Heart right ventricle (tissue), 16 donors: ENCODE measurements at places on chromosomes 7 and 10.

DNA sequence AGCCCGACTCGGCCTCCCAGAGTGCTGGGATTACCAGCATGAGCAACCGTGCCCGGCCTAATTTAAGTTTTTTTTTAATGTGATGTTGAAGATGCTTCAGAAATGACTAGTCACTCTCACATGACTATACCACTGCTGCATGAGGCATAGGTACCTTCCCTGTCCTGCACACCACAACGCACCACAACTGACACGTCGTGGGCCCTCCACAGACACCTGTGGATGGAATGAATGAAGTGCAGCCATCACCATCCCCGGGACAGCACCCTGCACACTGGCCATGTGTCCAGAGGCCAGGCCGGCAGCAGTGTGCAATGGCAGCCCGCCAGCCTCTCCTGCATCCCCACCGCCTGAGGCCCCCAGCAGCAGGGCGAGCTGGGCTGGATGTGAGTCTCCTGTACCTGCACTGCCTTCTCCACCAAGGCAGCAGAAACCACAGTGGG is 55.1 kb downstream of the VOPP1 start:
- no peak for DNase-seq

- DNase-seq = peak; percentile 89
These were observed 1.0 kb downstream of the HSPB1 start for GRCh38 chr7:76303202-76304147.

DNA sequence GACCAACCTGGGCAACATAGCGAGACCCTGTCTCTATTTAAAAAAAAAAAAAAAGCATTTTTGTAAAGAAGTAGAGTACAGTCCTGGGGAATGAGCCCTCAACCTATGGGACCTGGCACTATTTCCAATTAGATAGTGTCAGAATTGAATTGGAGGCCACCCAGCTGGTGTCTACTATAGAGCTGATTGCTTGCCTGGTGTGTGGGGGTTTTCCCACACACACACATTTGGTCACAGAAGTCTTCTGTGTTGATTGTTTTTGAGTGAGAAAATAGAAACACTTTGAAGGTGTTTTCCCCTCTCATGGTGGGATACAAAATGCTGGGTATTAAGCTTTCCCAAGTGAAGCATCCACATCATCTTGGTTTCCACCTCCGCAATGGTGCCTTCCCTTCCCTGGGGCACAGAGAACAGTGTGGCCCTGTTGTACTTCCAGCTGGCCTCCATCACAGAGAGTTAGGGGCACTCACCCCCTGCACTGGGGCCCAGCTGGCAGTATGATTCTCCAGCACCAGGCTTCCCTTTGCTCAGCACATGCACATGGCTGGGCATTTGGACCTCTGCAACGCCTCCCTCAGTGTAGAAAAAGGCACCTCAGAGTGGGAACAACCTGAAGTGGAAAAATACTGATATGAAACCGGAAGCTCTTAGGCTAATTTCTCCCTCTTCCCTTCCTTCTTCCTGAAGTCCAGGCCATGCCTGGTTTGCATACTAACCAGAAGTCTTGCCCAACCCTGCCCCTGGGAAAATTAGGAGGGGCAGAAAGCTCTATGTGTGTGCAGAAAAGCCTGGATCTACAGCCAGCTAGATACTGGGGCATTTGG is 10.7 kb upstream of the NFKB2 start:
- DNase-seq = no peak

DNA sequence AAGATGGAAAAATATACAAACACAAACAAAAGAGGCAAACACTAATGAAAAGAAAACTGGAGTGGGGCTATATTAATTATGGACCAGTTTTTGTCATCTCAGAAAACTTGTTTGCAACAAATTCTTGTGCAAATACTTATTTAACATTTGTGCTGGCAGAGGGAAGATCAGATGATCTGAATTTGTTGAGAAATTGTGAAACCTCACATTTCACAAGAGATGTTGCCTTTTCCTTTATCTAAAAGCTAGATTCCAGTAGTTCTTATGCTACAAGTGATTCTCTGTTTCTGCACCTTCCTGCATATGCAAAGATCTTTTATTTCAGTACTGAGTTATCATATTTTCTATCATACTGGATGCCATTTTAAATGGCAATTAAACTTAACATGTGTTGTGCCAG is 320.7 kb downstream of the SUGCT start:
- DNase-seq = no peak

GRCh38 chr10:53003094-53003493 is 230.5 kb upstream of the MBL2 start:
- DNase-seq = no peak

DNA sequence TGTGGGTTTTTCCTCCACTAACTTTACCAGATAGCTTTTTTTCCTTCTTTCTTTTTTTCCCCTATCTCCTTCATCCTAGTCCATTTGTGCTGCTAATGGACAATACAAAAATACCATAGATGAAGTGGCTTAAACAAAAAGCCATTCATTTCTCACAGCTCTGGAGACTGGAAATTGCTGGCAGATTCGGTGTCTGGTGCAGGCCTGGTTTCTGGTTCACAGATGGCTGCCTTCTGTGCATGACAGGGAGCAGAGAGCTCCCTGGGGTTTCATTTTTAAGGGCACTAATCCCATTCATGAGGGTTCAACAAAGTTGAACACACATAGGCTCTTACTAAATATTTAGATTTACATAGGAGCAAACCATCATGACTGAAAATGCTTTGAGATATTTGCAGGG is 467.4 kb downstream of the TYW1 start:
- DNase-seq = no peak

DNA sequence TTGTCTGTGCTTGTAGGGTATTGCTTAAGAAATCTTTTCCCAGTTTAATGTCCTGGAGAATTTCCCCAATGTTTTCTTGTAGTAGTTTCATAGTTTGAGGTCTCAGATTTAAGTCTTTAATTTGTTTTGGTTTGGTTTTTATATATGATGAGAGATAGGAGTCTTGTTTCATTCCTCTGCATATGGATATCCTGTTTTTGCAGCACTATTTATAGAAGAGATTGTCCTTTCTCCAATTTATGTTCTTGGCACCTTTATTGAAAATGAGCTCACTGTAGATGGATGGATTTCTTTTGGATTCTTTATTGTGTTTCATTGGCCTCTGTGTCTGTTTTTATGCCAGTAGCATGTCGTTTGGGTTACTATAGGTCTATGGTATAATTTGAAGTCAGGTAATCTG is 20.2 kb downstream of the ADIRF start:
- DNase-seq = no peak

DNA sequence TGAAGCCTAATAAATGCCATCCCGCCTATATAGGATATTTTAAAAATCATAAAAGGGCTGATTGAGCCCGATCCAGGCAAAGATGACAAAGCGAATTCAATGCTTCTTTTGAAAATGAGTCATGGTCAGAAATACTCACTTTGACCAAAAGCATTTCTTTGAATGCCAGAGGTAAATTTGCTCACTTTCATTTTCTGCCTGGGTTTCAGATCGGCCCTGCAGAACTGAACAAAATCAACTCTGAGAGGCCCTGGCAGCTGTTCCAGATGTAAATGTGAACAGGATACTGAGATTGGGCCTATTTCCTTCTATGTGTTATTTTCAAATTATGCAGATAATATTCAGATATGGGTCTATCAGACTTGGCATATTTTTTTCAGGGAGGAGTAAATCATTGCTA is 114.8 kb upstream of the ARID5B start:
- DNase-seq = no peak

DNA sequence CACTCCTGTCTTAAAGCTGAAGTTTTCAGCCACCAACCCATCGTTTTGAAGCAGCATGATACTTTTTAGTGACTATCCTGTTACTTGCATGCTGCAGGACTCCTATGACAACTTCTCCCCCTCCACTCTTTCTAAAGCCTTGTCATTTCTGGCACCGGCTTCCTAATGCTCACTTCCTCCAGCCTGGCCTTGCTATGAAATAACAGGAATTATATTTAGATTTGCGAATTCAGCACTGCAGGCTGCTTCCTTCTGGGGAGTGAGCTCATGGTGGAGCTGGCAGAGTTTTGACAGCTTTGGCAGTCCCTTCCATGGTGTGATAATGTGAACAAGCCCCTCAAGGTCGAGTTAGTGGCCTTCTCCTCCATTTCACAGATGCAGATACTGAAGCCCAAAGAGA is 13.4 kb downstream of the BLNK start:
- DNase-seq = peak; percentile 48

DNA sequence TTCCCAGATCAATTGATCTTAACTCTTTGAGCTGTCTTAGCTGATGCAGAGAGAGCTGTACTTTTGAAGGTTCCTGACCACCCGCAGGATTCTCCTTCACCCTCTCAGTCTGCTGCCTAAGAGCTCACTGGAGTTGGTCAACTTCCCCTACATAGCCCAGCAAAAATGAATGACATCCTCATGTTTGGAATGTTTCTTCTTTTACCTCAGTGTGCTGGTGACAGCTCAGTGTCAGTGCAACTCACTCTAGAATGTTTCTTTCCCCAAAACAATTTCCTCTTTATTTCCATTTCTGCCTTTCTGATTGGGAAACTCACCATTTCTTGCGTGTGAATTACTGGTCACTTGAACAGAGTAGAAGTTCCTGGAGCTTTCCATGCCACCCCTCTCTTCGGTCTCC is 48.7 kb downstream of the LSMEM1 start:
- no peak for DNase-seq

DNA sequence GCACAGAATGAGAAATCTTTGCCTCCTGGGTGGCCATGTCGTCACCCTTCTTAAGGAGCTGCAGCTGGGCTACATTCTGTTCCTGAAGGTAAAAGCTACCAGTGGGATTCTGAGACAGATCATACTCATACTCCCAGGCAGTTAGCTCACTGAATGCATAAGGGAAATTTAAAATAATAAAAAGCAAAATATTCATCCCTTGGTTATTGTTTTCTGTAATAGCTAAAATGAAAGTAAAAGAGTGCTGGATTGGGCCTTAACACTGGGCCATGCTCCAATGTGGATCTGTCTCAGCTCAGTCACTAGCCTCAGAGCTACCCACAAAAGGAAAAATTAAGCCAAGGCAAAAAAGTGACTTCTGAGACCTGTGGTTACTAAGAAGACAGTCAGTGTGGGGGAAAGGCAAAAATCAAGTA is 8.9 kb upstream of the DYNC2I1 start:
- DNase-seq = no peak

DNA sequence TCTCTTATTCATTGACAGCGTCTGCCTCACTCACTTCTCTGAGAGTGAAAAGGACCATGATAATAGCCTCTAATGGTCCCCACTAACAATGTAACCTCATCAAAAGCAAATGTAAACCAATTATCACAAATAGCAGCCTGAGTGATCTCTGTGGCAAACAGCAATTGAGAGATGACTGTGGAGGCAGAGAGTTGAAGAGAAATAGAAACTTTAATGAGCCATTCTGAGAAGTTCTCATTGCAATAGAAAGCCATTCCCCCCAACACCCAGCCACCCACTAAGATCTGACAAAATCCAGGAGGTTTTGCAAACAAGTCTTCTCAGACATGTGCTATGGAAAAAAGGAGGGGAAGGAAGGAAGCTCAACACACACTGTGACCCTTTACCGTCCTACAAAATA is 44.2 kb upstream of the RNF148 start:
- DNase-seq = no peak

- DNase-seq = peak; percentile 68
These were observed 10.4 kb downstream of the ATG9B start for GRCh38 chr7:151013733-151014497.

DNA sequence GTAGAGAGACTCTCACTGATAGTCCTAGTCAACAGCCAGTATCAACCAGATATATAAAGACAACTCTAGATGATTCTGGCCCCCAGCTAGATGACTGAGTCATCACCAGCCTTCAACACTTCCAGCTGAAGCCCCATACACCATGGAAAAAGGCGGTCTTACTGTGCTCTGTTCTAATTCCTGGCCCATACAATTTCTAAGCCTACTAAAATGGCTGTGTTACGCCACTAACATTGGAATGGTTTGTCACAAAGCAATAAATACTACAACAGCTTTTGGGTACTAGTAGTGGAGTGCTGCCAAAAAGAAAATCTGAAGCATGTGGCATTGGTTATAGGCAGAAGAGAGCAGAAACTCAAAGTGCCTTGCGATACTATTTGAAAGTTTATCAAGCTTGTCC is 13.0 kb upstream of the TES start:
- DNase-seq = no peak

DNA sequence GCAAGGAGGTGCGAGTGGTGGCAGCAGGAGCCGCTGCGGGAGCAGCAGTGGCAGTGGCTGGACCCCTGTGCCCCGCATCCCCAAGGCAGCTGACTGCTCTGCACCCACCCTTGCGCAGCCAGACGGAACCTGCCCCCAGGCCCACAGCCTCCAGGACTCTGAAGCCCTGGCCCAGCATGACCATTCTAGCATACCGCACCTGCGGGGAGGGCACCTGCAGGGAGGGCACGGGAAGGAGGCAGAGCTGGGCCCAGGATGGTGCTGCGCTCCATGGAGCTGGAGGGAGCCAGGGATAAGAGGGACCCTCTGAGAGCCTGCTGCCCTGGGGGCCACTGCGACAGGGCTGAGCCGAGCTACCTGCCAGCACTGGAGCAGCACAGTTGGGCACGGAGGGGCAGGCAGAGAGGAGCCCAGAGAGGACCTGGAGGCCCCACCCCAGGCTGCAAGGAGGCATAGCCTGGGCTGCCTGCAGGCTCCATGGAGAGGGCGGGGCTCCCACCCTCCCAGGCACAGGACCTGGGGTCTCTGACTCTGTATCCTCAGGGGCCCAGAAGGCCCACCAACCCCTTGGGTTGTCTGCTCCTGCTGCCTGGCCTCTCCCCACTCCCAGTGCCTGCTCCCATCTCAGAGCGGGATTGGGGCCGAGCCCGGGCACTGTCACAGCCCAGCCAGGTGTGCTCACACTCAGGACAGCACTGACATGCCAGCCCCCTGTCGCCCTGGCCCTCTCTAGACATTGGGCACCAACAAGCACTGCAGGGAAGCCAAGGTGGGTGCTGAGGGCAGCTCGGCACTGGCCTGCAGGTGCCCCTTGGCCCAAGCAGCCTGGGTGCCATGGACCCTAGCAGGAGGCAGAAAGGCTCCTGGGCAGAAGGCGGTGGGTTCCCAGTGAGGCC is 87.6 kb downstream of the HTR7 start:
- DNase-seq = no peak

DNA sequence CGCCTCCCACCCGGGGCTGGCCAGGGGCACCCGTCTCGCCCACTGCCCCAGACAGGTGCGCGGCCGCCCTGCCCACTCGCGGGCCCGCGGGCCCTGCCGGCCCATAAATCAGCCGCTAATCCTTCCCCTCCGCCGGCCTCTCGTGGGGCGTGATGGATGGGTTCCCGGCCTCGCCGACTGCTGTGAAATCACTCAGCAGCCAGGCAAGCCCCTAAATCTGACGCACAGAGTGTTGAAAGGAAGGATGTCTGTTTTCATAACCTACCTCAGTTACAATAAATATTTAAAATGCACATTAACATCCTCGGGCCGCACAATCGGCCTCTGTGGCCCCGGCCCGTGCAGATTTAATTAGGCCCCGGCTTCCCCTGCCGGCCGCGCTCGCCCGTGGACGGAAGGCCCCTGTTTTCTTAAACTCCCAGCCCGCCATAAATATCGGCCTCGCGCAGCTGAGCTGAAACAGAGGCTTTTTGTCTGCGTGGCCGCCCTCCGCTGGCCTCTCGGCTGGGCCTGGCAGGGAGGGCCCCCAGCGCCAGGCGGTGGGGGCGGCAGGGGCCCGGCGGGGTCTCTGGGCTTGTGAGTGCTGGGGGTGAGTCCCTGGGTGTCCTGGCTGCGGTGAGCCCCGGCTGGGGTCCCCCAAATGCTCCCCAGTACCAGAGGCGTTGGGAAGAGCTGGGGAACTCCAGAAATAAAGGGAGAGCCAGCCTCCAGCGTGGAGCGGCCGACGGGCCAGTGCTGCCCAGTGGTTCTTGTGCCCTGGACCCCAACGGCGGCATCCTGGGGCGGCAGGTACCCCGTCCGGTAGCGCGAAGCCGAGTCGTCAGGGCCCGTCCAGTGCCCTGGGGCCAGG is 90.7 kb downstream of the UNCX start:
- no peak for DNase-seq
